ENCODE measurements at places on chromosomes 4 and X. TPM values are rescaled to one million over a fixed set of nuclear protein-coding genes. Genes with fewer than 3 reads are reported as not detected.

DNA sequence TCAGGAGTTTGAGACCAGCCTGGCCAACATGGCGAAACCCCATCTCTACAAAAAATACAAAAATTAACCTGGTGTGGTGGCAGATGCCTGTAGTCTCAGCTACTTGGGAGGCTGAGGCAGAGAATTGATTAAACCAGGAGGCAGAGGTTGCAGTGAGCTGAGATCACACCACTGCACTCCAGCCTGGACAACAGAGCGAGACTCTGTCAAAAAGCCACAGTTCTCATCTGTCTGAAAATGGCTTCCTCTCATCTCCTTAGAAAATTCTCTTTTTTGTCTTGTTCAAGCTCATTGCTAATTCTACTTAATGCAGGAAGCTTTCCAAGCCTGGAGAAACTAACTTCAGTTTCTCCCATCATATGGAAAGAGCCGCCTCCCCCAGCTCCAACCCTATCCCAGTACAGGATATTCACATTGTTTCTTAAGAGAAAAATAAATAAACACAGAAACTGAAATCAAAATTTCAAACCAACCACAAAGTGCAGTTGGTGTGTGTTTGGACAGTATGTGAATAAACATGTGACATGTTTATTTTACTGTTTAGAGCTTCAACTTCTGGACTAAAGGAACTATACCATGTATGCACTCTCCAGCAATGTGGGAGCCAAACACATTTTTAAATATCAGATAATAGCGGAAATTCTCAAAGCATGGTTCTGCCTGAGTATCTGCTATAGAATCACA, 55.0 kb upstream of the GAB1 start:
- peaks cover 7% of the 10 kb centered on the region for H3K4me1 ChIP-seq
- H3K27me3 ChIP-seq: no peaks in the 10 kb centered on the region
- peak overlapping the region; percentile 58 for H3K27ac ChIP-seq
- no peaks in the 10 kb centered on the region for H3K36me3 ChIP-seq
- H3K4me3 ChIP-seq: no peak overlapping the region

- H3K4me3 ChIP-seq: no peak overlapping the region
- no peaks in the 10 kb centered on the region for H3K36me3 ChIP-seq
- no peaks in the 10 kb centered on the region for H3K27me3 ChIP-seq
- H3K27ac ChIP-seq: no peak overlapping the region
- H3K4me1 ChIP-seq: peaks cover 18% of the 10 kb centered on the region
Observed at GRCh38 chr4:118865091-118865708, 23.5 kb upstream of the SYNPO2 start.

DNA sequence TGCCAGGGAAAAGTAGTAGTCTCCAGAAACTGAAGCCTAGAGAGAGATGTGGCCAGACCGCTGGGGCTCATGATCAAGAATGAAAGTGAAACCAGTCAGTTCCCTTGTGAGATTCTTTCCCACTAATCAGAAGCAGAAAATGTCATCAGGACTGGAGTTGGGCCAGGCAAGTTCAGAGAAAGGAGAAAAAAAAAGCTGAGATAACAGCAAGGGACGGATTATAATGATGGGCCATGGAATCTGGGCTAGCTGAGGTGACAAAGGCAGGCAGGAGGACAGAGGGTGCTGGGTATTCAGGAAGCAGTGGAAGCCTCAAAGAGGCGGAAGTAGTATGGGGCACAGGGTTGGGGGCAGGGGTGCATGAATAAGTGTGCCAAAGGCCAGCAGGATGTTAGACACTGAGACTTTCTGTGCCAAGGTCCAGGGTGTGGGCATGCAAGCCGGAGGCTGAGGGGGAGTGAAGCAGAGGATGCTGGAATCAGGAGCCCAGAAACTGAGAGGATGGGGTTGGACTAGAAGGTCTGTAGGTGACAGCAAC, 2.5 kb downstream of the CXorf38 start:
- H3K27me3 ChIP-seq: peaks cover 12% of the 10 kb centered on the region
- H3K27ac ChIP-seq: peak overlapping the region; percentile 79
- DNase-seq: peak; percentile 18
- peak overlapping the region; percentile 12 for H3K4me3 ChIP-seq

- no peaks in the 10 kb centered on the region for H3K27me3 ChIP-seq
- no peak overlapping the region for H3K27ac ChIP-seq
- DNase-seq: no peak
- no peaks in the 10 kb centered on the region for H3K4me1 ChIP-seq
Observed at GRCh38 chr4:109238746-109239145, 63.7 kb downstream of the COL25A1 start.

- H3K27ac ChIP-seq: no peak overlapping the region
- no peaks in the 10 kb centered on the region for H3K4me1 ChIP-seq
- no peak for DNase-seq
Observed at GRCh38 chr4:159722918-159723317, 620.0 kb downstream of the RAPGEF2 start.

DNA sequence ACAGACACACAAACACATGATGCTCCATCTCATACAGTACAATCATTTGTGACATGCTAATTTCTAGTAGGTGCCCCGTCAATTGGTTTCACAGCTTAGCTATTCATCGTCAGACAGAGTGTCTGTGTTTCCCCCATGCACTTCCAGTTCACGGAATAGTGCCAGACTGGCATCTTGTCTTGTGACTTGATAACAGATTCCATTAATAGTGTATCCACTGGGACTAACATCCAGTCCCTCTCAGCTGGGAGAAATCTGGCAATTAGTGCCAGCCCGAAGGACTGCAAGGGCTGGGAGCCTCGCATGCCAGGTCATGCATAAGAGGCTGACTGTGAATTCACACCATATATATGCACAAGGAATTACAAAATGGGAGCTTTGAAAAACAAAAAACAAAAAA, 20.2 kb upstream of the GATB start:
- no peaks in the 10 kb centered on the region for H3K27me3 ChIP-seq
- H3K4me3 ChIP-seq: no peak overlapping the region
- H3K27ac ChIP-seq: no peak overlapping the region
- no peaks in the 10 kb centered on the region for H3K4me1 ChIP-seq

DNA sequence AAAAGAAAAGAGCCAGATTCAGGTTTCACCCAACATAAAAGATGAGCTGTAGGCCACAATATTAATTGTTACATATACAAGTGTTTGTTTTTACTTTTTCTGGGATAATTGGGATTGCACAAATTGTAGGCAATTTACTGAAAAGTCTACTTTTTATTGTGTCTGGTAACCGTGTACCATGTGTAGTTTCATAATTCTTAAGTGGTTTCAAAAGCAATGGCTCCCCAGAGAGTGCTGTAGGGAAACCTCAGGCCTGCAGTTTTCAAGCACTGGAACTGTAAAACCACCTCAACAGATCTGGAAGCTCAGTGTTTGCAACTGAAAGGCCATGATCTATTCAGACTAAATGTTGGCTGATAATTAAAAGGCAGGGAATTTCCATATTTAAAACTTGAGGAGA, 53.9 kb upstream of the MMAA start:
- H3K36me3 ChIP-seq: no peaks in the 10 kb centered on the region
- H3K4me3 ChIP-seq: no peak overlapping the region
- no peaks in the 10 kb centered on the region for H3K27me3 ChIP-seq
- no peak for DNase-seq
- H3K4me1 ChIP-seq: no peaks in the 10 kb centered on the region

GRCh38 chr4:182711211-182711610, 206.0 kb downstream of the DCTD start:
- H3K27ac ChIP-seq: no peak overlapping the region
- DNase-seq: no peak
- no peaks in the 10 kb centered on the region for H3K4me1 ChIP-seq
- no peaks in the 10 kb centered on the region for H3K27me3 ChIP-seq

- H3K27ac ChIP-seq: peak overlapping the region; percentile 56
- H3K36me3 ChIP-seq: no peaks in the 10 kb centered on the region
- H3K4me1 ChIP-seq: no peaks in the 10 kb centered on the region
- peaks cover 6% of the 10 kb centered on the region for H3K27me3 ChIP-seq
Observed at GRCh38 chrX:51802917-51803688, 59.9 kb downstream of the GSPT2 start.

- no peaks in the 10 kb centered on the region for H3K36me3 ChIP-seq
- H3K4me3 ChIP-seq: no peak overlapping the region
- H3K27ac ChIP-seq: no peak overlapping the region
Observed at GRCh38 chrX:52082578-52082977, 13.6 kb upstream of the MAGED4B start.

DNA sequence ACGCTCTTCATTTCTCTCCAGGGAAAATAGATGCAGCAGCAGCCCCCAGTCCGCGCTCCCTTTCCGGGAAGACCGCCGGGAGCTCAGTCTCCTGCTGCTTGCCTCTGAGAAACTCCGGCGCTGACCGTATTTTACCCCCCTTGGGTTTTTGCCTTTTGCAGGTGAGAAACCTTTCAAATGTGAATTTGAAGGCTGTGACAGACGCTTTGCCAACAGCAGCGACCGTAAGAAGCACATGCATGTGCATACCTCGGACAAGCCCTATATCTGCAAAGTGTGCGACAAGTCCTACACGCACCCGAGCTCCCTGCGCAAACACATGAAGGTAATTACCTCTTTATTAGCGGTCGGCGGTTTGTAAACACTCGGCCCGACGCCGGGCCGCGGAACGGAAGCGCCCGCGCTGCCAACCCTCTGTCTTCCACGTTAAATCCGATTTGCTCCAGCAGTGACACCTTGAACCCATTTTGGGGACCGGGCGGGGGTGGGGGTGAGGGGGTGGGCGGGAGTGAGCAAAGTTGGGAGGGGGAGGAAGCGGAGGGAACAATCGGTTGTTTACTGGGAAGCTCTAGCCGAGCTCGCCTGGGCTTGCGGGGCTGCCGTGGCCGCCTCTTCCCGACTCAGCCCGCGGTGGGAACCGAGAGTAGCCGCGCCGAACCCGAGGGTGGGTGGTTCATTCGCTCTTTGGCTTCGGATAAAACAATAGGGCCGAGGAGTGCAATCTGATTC, 3.0 kb downstream of the ZIC3 start:
- H3K4me1 ChIP-seq: peaks cover 12% of the 10 kb centered on the region
- H3K27me3 ChIP-seq: peaks cover 96% of the 10 kb centered on the region
- H3K36me3 ChIP-seq: no peaks in the 10 kb centered on the region
- no peak for DNase-seq
- no peak overlapping the region for H3K27ac ChIP-seq

Gene DOCK11
- 36.3 TPM for total RNA-seq

Gene GSX2
- 4.4 TPM for total RNA-seq

Gene HTN1
- total RNA-seq: not detected

Gene CNKSR2
- total RNA-seq: 83.9 TPM
